ENCODE measurements at places on chromosomes 7 and 10.

GRCh38 chr7:111030336-111030735 is 60.6 kb upstream of the LRRN3 start:
- no peak for DNase-seq

GRCh38 chr7:148924011-148924410 is 39.9 kb upstream of the EZH2 start:
- DNase-seq: no peak

DNA sequence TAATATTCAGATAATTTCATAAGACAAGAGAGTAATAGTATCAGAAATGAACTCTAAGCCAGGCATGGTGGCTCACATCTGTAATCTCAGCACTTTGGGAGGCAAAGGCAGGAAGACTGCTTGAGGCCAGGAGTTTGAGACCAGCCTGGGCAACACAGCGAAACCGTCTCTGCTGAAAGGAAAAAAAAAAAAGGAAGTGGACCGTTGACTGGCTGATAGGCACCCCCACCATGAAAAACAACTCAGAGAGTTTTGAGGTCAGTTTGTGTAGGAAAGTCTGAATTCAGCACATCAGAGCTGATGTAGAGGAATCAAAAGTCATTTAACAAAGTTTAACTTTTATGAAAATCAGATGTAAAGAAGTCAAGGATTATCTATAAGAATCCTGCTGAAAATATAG is 63.2 kb upstream of the AMPH start:
- no peak for DNase-seq

DNA sequence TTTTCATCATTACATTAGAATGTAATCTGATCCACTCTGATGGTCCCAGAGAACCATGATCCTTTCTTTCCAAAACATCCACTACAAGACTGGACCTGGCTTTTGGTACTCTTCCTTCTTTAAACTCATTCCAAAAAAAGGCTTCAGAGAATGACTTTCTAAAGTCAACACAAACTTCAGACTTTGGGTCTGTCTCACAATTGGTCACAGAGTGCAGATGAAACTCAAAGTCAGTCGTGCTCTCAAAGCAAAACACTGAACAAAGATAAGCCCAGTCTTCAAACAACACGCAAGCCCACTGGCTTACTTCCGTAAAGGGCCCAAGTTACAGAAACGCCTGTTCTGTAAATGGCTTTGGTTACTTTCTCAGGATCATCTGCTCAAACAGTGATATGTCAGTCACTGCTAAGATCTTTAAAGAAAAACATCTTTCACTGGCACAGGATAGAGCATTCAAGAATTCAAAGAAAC is 250.9 kb upstream of the MKLN1 start:
- no peak for DNase-seq

DNA sequence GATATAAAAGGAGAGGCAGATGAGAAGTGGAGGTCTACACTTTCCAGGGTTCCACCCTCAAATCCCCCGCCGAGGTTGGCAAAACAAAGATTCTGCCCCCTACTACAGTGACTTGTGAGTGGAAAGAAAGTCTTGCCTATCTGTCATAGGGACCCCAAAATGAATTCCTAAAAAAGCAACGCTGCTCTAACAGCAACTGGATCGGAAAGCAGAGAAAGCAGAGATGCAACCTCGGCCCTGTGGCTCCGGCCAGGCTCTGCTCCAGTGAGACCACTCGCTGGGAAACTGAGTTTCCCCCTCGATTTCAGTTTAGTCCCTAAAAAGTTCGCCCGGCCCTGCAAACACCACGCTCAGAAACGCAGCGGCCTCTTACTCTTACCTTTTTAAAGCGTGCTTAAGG is 297.9 kb upstream of the NFE2L3 start:
- no peak for DNase-seq

DNA sequence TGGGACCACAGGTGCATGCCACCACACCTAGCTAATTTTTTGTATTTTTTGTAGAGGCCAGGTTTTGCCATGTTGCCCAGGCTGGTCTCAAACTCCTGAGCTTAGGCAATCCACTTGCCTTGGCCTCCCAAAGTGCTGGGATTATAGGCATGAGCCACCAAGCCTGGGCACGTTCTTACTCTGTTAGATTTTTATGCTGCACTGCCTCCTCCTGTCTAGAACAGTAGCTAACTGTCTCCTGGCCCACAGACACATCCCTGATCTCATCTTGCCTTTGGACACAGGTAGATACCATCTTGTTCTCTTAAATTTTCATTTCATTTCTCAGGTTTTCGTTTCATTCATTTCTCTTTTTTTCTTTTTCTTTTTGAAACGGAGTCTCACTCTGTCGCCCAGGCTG is 41.1 kb downstream of the BLVRA start:
- DNase-seq: no peak

- peak; percentile 39 for DNase-seq
These were observed 118.1 kb downstream of the ZNF365 start for GRCh38 chr10:62492012-62492869.

- no peak for DNase-seq
These were observed 21.0 kb downstream of the ANKRD30A start for GRCh38 chr10:37146443-37146842.

- DNase-seq: peak; percentile 54
These were observed 19.3 kb upstream of the ADAMTS14 start for GRCh38 chr10:70652761-70653657.

GRCh38 chr7:2553831-2554581 is 1.3 kb downstream of the BRAT1 start:
- peak; percentile 34 for DNase-seq

DNA sequence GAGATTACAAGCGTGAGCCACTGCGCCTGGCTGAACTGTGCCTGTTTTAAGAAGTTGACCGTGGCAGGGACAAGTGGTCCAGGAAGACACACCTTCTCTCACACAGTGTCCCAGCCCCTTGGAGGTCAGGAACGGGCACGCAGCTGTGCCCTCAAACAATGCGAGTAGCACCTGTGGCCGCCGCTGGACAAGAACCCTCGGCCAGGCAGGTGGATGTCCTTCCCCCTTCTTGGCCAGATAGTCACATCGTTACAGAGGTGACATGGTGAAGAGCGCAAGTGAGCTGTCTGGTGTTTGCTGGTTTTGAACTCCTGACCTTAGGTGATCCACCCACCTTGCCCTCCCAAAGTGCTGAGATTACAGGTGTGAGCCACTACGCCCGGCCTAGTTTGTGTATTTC is 8.8 kb downstream of the ZFAND2A start:
- no peak for DNase-seq

GRCh38 chr7:22052674-22053365 is 107.1 kb upstream of the CDCA7L start:
- DNase-seq: no peak

GRCh38 chr10:118753331-118754228 is 1.2 kb downstream of the CACUL1 start:
- DNase-seq: no peak

DNA sequence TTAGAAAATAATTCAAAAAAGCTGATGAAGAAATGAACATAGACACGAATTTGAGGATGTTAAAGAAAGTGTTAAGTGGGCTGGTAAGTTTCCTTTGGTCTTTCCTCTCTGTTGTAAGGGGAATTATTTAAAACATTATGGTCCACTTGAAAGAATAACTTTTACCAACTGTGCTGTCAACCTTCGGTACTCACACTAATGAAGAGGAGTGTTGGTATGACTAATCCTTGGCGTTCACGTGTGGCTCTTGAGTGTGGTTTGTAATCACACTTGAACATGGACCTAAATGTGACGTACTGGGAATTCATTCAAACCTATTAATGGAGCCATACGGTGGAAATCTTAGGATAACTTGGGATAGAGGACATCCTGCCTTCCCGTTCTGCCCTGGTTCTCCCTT is 41.3 kb downstream of the TBXAS1 start:
- no peak for DNase-seq

- DNase-seq: no peak
These were observed 32.2 kb upstream of the ZNF518A start for GRCh38 chr10:96097865-96098264.

DNA sequence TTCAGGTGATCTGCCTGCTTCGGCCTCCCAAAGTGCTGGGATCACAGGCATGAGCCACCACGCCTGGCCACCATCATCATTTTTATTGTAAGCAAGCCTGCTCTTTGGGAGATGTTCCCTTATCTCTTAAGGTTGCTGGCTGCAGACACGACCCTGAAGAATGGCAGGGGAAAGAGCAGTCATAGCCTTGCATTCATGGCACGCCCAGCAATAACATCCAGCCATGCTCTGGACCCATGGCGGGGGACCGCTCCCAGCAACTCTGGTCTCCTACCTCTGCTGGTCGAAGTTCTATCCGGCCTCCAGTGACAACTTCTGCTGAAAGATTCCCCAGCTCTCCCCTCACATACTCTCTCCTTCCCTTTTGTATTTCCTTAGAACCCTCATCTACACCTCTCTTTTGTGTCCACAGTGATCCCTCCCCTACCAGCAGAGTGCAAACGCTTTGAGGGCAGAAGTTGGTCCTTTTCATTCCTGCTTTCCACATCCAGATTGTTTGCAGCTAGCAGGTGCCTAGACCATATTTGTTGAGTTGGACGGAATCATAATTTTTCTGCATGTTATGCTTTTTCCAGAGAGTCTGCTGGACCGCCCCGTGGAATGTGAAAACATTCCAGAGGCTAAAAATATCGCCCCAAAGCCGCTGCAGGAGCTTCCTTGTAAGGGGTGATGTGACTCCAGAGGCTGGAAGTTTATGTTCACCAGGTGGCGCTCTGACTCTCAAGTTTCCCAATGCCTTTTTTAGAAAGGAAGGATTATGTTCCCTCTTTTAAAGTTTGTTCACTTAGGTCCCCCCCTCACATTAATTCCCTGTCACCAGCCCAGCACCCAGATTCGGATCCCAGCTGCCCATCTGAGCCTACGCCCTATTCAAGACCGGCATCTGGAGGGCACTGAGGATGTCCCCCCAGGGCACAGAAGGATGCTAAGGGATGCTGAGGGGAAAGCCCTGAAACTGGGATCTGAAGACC is 4.3 kb upstream of the MARVELD1 start:
- no peak for DNase-seq

GRCh38 chr10:74394416-74394969 is 243.5 kb downstream of the ADK start:
- no peak for DNase-seq

GRCh38 chr10:11205030-11205772 is 187.5 kb downstream of the CELF2 start:
- no peak for DNase-seq

- no peak for DNase-seq
These were observed 75.5 kb downstream of the MAP3K8 start for GRCh38 chr10:30509508-30509907.
